H7 (cell line): ENCODE measurements at places on chromosomes 16 and 17.

DNA sequence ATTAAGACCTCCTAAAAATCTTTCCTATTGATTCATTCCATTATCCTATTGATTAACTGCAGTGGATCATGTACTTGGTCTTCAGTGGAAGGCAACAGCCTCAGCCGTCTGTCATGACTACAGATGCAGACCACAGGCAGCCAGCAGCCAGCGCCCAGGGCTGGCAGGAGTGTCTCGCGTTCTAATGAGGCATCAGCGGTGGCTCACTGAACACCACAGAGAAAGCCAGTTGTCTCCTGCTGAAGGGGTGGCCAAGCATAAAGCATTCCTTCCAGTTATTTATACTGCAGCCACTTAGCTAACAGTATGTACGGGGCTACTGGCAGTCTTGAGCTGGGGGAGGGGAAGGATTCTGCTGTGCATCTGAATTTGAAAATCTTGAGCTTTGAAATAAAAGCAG lies 214.3 kb downstream of the IRX3 start:
- no peak for DNase-seq

GRCh38 chr16:52398021-52398420 lies 148.9 kb downstream of the TOX3 start:
- DNase-seq, result no peak

DNA sequence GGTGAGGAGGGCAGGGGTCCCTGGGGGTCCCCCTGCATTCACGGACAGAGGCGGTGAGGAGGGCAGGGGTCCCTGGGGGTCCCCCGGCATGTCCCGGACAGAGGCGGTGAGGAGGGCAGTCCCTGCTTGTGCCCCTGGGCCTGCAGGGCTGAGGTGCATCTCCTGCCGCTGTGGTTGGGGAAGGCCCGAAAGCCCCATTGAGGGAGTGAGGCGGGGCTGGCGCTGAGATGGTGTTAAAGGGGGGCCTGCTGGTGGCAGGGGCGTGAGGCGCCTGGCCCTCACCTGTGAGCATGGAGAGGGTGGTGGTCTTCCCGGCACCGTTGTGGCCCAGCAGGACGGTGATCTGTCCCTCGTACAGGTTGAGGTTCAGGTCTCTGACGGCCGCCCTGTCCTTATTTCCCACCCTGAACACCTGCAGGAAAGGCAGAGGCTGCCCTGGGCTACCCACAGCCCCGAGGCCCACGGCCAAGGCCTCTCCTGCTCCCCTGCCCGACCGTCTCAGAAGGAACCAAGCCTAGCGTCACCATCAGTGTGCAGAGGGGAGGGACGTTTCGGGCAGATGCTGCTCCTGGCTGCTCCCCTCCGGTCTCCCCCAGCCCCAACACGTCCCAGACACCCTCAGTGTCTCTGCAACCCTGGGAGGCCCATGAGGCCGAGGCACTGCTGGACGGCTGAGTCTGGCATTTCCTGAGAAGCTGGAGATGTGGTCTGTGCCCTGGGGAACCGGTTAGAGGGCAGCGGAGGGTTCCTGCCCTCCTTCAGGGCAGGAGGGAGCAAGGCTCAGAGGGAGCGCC lies 31.4 kb upstream of the RNPS1 start:
- peak; percentile 56 for DNase-seq

DNA sequence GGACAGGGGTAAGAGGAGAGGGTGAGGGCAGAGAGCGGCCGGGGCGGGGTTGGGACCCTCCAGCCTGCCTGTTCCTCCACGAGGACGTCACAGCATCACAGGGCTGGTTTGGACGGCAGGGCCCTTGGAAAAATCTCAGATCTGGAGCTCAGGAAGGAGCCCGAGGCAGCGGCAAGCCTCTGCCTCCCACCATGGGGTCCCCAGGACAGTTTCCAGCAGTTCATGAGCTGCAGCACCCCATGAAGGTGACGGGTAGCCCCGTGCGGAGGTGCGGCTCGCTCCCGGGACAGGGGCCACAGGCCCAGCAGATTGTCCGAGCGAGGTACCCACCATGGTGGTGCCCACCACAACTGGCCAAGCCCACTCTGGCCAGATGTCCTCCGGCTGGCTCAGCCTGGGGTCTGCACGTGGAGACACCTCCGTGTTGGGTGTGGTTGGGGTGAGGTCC lies 21.3 kb downstream of the TPSD1 start:
- peak; percentile 60 for DNase-seq

- no peak for DNase-seq
These were observed 255.4 kb downstream of the IRX3 start for GRCh38 chr16:54031107-54031760.

GRCh38 chr16:56415875-56416274 lies 9.5 kb downstream of the AMFR start:
- no peak for DNase-seq

- DNase-seq, result no peak
These were observed 28.9 kb downstream of the TNFRSF13B start for GRCh38 chr17:16943032-16943352.

DNA sequence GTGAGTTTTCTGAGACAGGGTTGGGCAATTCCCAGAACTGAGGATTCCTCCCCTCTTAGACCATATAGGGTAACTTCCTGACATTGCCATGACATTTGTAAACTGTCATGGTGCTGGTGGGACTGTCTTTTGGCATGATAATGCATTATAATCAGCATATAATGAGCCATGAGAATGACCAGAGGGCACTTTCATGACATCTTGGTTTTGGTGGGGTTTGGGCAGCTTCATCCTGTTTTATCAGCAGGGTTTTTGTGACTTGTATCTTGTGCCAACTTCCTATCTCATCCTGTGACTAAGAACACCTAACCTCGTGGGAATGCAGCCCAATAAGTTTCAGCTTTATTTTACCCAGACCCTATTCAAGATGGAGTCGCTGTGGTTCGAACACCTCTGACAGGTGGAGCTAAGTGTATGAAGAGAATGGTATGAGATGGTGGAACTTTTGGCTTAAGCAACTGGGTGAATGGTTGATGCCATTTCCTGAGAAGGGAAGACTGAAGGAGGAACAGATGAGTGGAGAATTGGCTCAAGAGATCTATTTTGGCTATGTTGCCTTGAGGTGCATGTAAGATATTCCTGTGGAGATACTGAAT lies 217.3 kb downstream of the RAB11FIP4 start:
- DNase-seq, result no peak

DNA sequence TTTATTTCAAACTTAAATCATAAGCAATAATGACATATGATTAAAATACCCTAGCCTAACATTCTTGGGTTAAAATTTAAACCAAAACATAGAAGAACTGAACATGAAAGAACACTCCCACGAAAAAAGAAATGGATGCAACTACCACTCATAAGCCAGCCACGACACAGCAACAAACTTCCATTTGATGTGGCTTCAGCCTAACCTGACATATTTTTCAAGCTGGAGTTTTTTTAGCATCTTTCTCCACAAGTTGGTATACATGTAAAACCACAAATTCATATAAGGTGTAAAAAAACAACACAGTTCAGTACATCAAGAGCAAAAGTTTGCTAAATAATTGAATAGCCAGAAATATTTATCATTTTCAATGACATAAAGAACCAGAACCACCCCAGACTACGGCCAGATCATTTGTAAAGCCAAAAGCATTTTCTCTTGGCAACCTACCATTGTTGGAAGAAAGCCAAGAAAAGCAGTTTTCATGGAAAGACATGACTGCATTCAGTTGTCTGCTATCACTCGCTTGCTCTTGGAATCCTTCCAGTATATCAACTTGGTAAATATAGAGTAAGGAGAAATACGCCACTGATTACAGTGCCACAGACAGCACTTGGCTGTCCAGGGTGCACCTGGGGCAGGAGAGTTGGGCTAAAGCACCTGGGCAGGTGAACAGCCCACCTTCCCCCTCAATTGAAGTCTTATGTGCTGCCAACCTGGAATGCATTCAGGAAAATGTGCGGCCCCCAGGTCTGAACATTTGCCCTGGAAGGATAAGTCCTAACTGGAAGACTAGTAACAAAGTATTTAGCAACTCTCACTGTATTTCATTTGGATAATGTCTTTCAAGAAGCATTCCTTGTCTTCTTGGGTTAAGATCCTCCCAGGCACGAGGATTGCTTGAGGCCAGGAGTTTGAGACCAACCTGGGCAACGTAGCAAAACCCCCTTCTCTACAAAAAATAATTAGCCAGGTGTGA lies 60.5 kb downstream of the CREBBP start:
- no peak for DNase-seq
